ENCODE measurements at places on chromosomes 5 and 9.
A peak's percentile ranks its signal among the peaks of the same experiment; 100 is the strongest.

GRCh38 chr5:68373050-68373449 is 157.5 kb downstream of the PIK3R1 start:
- DNase-seq = no peak

DNA sequence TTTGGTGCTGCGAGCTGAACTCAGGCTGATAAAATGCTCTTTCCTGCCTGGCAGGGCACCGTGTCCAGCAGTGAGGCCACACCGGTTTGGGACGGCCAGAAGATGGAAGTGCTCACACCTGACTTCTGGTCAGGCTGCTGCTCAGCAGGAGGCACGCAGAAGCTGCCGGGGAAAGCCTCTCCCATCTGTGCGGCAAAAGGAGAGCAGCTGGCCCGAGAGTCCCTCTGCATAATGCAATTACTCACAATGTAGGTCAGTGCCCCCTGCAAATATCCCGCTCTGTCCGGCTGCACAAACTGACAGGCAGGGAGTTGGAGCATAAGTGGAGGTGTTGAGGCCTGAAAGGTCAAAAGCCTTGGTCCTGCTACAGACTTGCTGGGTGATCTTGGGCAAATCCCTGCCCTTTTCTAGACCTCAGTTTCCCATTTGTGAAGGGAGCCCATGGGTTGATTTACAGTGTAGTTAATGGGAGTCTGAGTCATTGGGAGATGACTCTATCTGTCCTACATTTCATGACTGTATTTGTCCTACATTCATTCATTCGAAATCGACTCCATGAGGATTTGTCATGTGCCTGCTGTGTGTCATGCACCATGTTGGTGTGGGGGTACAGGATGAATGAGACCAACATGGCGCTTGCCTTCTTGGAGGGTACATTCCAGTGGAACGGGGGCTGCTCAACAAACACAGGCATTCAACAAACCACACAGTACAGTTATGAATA is 61.8 kb upstream of the TBC1D2 start:
- DNase-seq = no peak

GRCh38 chr5:88368201-88368600 is 99.6 kb upstream of the TMEM161B start:
- DNase-seq = no peak

DNA sequence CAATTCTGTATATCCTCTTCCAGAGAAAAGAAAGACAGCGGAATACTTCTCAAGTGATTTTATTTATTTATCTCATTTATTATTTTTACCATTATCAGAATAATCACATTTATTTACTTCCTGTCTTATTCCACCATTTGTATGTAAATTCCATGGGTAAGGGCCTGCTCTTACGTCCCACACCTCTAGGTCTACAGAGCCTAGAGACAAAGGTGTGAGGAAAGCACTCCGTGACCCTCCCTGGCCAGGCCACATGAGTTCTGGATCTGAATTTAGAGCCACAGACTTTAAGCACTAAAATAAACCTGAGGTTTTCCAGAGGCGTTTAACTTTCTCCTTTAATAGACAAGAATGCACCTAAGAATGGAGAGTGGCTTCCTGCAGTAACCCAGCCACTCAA is 85.3 kb upstream of the CTSV start:
- DNase-seq = no peak

- no peak for DNase-seq
Observed at GRCh38 chr5:64838803-64839202, 70.1 kb downstream of the CWC27 start.

GRCh38 chr5:133696006-133696584 is 83.8 kb upstream of the FSTL4 start:
- DNase-seq = no peak

GRCh38 chr9:133635533-133636531 is at the start of gene DBH:
Gene DBH (plus strand): TSS chr9:133636363. CDS start chr9:133636372, 9 bp downstream.
- DNase-seq = no peak

GRCh38 chr5:13660072-13660471 is 284.4 kb downstream of the DNAH5 start:
- no peak for DNase-seq

- DNase-seq = no peak
Observed at GRCh38 chr5:59348189-59348588, 545.3 kb downstream of the PDE4D start.

DNA sequence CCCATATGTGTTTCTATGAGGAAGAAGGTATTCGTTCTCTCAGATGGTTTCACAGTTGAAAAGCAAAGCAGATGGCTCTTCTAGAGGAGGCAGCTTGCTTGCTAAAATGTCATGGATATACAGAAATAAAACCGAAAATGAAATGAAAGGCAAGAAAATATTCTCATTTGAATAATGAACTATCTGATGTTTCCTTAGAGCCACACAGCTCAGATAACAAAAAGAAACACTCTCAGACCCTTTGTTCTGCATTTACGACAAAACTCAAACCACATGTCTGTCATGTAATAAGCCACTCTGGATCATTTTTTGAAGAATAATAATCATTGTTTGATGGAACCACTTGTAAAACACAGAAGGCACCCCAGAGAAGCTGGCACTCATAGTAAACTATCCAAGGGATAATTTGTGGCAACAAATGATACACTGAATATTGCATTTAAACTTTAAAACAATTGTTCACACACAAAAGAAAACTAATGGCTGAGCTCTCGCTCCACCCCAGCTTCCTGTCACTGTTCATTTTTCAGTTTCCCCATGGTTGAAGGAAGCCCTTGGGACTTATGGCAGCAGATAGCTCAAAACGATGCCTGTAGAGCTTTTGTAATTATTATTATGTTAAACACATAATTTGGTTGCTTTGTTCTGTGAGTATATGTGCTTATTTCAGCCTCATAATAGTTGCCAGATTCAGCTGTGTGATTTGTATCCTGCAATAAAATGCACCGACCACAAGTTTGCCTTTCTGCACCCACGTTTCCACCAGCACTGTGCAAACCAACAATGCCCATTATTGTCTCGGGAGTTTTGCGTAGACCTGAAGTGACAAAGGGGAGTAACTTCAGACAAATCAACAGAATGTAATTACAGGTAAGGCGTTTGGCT is 256.0 kb downstream of the TMEM167A start:
- no peak for DNase-seq

DNA sequence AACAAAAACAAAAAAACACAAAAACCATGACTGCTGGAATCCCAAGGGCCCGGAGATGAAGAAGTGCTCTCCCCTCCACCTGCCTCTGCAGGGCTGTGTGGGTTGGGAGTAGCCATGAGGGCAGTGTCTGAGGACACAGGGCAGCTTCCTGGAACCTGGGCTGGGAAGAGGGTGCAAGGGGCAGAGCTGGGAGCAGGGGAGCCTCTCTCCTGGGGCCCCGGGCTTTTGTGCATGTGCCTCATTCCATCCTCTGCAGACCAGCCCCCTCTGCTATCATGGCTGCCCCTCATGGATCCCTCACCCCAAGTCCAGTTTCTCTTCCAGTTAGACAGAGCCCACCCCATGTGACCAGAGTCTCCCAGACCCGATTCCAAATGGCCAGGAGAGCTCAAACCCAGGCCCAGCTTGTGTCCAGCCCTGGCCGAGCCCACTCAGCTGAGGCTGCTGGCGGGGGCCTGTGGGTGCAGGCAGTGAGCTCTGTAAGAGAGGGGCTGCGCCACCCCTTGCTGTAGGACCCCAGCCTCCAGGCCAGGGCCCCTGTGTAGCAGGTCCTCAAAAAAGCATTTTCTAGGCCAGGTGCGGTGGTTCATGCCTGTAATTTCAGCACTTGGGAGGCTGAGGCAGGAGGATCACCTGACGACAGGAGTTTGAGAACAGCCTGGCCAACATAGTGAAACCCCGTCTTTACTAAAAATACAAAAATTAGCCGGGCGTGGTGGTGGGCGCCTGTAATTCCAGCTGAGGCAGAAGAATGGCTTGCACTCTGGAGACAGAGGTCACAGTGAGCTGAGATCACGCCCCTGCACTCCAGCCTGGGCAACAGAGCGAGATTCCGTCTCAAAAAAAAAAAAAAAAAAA is 44.5 kb downstream of the PLPP7 start:
- no peak for DNase-seq

DNA sequence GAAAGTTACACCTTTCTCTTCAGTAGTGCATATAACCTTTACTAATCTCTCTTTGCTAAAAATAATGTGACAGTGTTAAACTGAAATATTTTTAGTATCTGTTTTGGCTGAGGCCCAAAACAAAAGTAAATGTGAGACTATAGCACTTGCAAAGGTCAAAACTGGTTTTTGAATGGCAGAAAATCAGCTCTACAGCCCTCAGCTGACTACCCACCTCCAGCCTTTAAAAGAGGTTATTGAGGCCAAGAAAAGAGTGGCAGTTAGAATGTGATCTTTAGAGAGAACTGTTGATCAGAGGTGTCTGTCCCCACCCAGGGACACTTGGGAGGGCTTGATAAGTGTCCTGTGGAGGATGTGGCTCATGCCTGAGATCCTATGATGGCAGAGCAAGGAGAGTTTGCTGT is 30.9 kb downstream of the PRKACG start:
- no peak for DNase-seq

DNA sequence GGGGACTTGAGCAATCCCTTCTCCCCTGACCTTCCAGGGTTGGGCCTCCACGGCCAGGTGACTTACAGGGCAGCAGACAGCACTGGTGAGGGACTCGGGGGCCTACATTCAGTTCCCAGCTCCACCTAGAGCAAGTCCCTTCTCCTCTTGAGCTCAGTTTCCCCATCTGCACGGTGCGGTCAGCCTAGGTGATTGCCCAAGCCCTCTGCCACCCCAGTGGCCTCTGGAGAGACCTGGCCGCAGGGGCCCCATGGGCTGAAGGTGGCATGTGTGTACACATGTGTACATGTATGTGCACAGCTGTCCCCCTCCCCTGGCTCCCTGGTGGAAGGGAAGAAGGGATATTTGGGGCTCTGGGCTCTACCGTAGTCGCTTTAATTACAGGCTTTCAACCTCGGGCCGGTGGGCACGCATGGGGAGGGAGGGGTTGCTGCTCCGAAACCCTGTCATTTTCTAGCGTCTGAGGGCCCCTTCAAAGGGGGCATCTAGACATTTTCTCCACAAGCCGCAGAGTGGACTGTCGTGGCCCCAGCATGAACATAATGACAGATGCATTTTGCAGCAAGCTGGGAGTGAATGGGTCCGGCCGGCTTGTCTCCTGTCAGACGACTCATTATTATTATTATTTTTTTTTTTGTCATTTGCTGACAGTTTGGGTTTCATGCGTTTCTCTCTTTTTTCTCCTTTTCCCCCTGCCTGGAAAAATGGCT is 44.0 kb downstream of the ASS1 start:
- no peak for DNase-seq

DNA sequence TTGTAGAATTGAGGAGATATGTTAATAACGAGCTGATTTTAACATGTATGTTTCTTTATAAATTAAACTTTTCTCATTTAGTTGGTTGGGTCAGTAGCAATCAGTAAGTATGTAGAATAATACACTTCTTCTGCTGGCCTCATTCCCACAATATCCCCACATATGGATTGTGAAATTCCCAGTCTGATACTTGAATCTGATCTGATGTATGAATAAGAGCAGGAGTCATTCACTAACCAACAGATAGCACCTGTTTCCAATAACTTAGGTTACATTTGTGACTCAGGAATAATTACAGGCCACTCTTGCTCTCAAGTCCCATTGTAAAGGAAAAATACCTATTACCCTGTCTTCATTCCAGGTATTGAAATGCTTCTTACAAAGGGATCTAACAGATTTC is 23.9 kb downstream of the SLC36A1 start:
- DNase-seq = no peak

GRCh38 chr5:2675548-2675947 is 75.9 kb downstream of the IRX2 start:
- no peak for DNase-seq

DNA sequence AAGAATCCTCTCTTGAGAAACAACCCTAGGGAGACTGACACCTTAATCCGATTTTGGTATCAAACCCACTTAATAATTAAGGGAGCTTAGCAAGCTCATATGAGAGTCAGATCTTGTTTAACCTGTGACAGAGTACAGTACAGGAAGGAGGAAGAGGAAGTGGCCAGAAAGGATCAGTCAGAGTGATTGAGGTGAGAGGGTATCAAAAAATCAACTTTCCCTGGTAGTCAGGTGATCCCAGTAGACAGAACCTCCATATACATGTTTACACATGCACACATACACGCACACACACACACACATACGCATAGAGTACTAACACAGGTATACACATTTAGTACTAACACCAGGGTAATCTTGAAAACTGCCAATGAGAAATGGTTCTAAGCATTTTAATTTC is 56.8 kb downstream of the GLIS3 start:
- DNase-seq = no peak

- peak; percentile 19 for DNase-seq
Observed at GRCh38 chr5:118791926-118792734, 196.2 kb downstream of the DTWD2 start.

DNA sequence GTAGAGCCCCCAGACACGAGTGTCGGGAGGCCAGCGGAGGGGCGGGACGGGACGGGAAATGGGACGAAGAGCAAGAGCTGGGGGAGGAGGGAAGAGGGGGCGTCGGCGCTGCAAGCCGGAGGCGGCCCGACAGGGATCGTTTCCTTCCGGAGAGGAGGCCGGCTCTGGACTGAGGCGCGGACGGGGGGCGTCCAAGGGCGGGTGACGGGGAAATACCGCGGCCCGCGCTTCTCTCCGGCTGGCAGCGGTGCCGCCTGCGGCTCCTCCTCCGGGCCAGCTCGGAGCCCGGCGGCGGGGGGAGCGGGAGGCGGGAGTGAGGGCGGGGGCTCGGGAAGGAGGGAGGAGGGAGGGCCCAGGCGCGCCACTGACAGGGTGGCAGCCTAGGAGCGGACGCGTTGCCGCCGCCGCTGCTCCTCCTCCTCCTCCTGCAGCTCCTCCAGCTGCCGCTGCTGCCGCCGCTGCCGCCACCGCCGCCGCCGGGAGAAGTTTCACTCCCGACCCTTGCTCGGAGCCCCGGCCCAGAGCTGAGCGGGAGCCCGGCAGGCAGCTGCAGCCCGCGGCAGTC is at the start of gene CHSY3:
Gene CHSY3, plus strand, starts transcription at position 364 of the 565 bp plus-strand sequence.
- peak; percentile 73 for DNase-seq

- DNase-seq = no peak
Observed at GRCh38 chr5:8316608-8317280, 447.8 kb downstream of the MTRR start.

GRCh38 chr5:178786417-178786816 is 56.0 kb upstream of the ZNF354A start:
- DNase-seq = no peak

DNA sequence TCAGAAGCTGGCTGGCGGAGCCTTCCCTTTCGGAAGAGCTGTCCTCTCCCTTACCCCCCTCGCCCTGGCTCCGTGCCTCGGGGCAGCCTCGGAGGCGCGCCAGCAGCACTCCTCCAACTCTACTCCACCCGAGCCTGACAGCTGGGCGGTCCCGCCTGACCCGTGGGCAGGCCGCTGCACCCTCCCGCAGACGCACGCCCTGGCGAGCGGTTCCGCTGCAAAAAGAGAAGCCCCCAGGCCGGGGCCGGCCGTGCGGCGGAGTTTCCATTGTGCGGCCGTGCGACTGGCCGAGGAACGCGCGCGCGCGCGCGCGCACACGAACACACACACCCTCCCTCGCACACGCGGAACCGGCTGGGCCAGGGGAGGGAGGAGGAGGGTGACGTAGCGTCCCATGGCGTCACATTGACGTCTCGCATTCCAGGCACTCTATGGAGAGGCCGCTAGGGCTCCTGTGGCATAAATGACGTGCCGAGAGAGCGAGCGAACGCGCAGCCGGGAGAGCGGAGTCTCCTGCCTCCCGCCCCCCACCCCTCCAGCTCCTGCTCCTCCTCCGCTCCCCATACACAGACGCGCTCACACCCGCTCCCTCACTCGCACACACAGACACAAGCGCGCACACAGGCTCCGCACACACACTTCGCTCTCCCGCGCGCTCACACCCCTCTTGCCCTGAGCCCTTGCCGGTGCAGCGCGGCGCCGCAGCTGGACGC is at the start of gene NR4A3:
Gene NR4A3, plus strand, starts transcription at position 490 of the 713 bp plus-strand sequence. CDS start 6,158 bp downstream, outside the sequence.
- DNase-seq = peak; percentile 95
